AG09319 (cell line): ENCODE measurements at places on chromosomes 3 and 15.

GRCh38 chr3:132034097-132034485 is 723 bp downstream of the CPNE4 start:
- DNase-seq: no peak

- no peak for DNase-seq
Measured at GRCh38 chr3:195259154-195259474, 11.8 kb downstream of the XXYLT1 start.

- no peak for DNase-seq
Measured at GRCh38 chr3:124149771-124150170, 157.8 kb upstream of the ROPN1 start.

DNA sequence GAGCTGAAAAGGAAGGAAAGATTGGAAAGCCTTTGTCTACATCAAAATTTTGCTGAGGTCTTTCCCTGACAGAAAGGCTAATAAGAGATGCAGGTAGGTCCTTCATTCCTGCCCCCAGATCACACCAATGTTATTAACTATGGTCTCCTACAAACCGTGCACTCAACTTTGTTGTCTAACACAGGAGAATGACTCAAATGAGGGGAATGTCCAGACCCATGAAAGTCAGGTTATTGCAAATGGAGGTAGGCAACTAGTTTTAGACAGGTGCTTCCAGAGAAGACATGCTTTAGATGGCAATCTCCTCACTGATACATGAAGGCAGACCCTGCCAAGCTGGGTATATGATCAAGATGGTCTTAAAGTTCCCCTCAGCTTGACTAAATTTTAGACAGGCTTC is 51.0 kb downstream of the NFKBIZ start:
- no peak for DNase-seq

GRCh38 chr3:185820973-185821758 is 3.7 kb downstream of the IGF2BP2 start:
- DNase-seq: no peak

DNA sequence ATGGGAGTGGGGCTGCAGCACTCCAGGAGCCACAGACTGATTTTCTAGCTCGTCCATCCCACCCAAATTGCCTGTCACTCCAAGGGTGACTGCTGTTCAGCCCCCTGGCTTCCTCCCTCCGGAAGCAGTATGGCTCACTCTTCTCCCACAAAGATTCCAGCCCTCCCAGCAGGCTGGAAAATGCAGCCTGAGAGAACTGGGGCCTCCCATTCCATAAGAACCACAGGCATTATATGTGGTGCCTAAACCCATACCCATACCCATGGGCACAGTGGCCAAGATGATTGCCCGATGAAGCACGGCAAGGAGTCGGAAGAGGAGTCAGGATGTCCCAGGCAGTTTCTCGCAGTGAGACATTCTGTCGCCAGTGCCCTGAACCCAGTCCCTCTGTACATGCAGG is 6.0 kb upstream of the VILL start:
- no peak for DNase-seq

DNA sequence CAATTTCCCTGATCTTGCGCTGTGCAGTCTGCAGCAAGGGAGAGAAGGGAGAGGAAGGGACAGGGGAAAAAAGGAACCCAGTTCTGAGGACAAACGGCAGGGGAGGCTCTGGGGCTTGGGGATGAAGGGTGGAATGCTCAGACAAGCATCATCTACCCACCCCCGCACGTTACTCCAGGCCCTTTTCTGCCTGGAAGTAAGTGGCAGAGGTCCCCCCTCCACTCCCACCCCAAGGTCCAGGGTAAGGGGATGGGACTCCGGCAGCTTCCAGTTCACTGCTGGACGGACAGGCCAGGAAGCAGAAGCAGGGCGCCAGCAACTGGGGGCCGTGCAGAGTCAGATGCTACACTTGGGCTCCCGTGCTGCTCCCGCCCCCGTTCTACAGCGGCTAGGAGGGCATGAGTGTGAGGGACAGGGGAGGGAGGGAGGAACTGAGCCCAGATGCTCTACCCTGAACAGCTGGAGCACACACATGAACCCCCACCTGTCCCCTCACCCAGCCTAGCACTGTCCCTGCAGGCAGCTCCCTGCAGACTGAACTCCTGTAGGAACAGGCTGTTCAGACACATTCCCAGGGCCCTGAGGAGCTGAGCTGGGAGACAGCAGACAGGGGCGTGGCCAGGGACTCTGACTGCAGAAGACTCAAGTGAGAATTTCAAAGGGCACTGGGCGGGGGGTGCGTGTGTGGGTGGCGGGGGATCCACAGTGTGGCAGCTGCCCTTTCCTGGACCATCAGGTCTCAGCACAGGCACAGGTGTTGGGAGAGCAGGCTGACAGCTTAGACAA is 59.7 kb downstream of the SENP2 start:
- DNase-seq: no peak

DNA sequence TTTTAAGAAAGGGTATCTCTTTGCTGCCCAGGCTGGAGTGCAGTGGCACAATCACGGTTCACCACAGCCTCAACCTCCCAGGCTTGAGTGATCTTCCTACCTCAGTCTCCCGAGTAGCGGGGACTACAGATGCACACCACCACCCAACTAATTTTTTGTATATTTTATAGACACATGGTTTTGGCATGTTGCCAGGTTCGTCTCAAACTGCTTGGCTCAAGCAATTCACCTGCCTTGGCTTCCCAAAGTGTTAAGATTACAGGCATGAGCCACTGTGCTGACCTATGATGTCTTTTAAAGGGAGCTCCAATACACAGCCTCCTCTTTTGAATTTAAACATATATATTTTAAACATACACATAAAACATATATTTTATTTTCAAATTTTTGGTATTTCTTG is 60.9 kb downstream of the SLC9C1 start:
- no peak for DNase-seq

GRCh38 chr3:65837604-65838003 is 201.1 kb downstream of the MAGI1 start:
- DNase-seq: no peak

- DNase-seq: no peak
Measured at GRCh38 chr3:185340751-185341150, 22.2 kb upstream of the MAP3K13 start.

DNA sequence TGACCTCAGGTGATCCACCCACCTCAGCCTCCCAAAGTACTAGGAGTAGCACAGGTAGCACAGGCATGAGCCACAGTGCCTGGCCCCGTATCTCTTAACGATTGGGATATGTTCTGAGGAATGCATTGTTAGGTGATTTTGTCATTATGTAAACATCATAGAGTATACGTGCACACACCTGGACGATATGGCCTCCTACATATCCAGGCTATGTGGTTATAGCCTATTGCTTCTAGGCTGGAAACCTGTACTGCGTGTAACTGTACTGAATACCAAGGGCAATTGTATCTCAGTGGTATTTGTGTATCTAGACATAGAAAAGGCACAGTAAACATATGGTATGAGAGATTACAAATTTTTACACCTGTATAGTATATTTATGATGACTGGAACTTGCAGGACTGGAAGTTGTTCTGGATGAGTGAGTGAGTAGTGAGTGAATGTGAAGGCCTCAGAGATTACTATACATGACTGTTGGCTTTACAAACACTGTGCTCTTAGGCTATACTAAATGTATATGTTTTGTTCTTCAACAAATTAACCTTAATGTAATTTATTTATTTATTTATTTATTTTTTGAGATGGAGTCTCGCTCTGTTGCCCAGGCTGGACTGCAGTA is 120.7 kb downstream of the MBNL1 start:
- DNase-seq: no peak

GRCh38 chr3:189275852-189276251 is 104.1 kb downstream of the TPRG1 start:
- no peak for DNase-seq

DNA sequence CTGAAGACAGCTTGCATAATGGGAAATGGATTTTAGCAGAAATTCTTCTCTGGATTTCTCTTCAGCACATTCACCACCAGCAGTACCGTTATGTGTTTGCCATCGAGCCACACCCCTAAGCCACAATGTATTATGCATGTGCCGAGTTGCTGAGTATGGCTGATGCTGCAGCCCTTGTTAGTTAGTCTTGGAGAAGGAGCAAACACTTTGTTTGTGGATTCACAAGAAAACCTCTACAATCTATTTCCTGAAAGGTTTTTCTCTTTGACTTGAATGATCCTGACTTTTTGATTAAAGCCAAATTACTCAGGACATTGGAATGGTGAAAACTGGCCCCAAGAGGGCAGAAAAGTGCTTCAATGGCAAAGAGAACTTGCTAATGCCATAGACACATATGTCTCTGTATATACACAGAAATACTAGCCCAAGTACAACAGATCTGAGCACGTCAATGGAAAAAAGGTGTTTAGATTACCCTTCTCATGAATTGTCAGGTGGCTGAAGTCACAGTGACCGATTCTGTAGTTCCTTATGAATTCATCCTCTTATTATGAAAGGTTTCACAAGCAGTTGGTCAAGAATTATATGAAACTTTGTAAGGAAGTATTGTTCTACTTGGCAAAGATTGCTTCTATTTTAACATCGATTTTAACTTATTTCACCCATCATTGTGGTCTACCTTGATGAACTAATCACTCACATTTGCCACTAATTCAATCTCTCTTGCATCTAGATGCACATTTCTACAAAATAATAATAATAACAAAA is 103.0 kb downstream of the P3H2 start:
- DNase-seq: peak; percentile 54

GRCh38 chr15:92883876-92884435 is 16.2 kb upstream of the CHD2 start:
- DNase-seq: no peak

GRCh38 chr3:127213381-127213918 is 20.5 kb downstream of the PRR23E start:
- DNase-seq: no peak
